ENCODE measurements at places on chromosomes 6 and 20. TPM values are rescaled to one million over a fixed set of nuclear protein-coding genes. Genes with fewer than 3 reads are reported as not detected.

DNA sequence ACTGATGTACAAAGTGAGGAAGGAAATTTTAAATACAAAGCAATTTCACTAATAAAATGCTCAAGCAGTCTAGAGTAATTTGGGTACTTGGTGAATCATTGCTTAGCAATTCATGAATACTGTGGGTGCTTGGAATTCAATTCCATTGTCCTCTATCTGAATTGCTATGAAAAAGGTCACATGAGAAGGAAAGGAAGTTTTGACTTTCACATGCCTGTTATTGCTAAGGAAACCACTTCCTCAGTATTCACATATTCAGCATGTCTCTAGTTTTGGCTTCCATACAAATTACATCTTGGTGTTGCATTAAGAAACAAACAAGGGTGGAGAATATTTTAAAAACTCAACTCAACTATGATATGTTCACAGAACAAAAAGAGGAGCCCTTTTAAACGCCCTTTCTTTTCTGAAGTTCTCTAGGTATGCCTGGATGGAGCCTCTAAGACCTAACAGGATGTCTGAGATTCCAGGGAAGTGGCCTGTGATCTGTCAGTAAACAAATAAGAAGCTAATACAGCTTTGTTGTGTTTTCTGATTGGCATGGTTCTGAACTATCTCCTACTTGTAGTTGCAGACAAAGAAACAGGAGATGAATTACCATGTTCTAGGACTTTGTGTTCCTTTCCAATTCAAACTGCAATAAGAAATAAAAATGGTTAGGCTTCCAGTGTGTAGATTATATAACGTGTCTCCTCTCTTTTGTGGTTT lies 190.4 kb downstream of the OGFRL1 start:
- no peak for DNase-seq

DNA sequence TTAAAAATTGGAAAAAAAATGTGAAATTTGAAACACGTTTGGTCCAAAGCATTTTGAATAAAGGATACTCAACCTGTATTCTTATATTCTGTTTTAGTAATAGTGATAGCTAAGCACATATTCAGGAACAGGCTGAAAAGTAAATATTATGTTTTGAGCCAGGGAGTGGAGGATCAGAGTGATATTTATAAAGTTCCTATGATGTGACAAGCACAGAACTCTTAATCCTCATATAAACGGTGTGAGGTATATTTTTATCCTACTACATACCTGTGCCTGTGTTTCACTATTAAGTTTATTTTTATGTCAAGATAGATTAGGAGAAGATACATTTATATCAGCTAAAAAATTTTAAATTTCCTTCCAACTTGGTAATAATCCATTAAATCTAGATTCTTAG lies 225.5 kb downstream of the EPHA7 start:
- DNase-seq: no peak

DNA sequence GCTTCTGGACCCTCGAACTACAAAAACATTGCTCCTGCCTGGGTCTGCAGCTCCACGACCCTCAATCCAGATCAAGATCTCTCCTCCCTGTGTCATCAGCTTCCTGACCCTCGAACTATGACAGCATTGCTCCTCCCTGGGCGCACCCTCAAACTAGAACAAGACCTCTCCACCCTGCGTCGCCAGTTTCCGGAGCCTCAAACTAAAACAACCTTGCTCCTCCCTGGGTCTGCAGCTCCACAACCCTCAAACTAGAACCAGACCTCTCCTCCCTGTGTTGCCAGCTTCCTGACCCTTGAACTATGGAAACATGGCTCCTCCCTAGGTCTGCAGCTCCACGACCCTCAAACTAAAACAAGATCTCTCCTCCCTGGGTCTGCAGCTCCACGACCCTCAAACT lies 339.7 kb upstream of the SULF2 start:
- no peak for DNase-seq

DNA sequence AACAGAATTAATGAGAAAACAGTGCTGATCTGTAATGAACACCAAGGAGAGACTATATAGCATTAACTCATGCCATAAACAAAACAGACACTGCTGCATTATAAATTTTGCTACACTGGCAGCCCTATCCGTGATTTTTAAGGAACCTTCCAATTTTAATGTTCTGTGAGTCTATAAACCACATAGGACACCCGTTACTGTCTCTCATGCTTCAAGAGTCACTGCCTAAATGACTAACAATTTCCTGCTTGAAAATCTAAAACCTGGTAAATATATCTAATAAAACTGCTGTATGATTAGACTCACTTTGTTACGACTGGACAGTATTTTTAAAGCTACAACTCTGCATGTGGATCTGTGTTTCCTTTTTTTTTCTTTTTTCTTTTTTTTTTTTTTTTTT lies 8.7 kb downstream of the CHD6 start:
- no peak for DNase-seq

DNA sequence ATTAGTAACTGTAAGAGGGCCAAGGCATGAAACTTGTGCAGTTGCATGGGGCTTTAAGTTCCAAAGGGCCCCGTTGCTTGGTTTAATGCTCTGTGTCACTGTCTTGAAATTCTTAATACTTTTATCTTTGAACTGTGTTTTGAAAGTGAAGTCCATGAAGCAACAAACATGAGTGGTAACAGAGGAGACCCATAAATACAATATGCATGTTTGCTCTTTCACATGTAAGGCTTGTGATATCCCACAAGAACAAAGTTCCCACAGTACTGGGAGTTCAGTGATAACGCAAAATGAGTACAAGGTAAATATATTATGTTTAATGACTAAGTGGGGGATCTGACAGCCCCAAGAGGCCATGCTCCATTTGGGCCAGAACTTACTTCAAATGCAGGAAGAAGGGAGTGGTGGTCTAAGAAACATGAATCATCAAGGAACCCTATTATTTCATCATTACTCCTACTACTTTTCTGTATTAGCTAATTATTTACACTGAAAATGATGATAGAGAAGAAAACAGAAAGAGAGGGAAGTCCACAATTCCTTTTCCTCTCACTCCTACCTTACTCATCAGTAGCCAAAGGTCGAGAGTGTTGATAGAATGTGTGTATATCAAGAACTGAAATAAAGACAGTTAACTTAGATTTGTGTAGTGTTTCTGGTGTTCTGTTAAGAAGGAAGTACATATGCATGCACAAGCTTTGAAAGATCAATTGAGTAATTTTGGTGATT lies 157.3 kb downstream of the PHF3 start:
- DNase-seq: no peak

DNA sequence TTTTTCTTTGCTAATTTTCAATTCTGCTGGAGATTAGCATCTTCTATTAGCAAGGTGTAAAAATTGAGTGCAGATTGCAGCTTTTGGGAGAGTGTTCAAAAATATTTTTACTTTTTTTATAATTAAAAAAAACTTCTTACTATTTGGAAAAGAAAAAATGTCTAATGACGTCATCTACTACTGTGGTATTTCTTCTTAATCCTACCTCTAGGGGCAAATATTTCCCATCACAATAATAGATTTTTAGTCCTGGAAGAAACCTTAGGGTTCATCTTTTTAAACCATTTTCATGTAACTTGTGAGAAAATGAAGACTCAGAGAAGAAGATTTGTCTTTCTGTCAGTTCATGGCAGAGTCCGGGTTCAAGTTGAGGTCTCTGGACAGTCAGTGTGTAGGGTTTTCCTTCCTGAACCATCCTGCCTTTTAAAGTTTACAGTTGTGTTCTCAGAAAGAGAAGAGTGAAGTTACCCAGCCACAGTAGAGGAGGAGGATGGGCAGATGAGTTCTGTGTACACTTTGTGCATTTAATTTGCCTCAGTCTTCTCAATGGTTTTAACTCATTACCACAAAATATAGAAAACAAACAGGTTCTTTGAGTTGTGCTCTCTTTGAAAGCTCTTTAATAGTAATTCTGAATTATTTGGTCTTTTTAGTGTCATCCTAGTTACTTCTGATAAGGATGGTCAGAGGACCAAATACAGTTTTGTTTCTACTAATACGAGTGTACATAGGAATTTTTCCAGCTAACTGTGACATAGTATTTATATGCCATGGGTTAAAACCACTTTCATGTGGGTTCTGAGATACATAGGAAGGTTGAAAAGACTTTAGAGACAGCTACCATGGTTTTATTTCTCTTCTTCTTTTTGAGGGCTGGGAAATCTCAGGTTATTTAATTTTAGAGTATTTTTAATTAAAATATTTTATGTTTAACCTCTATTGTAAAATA lies 184.7 kb downstream of the CDKAL1 start:
- DNase-seq: no peak

DNA sequence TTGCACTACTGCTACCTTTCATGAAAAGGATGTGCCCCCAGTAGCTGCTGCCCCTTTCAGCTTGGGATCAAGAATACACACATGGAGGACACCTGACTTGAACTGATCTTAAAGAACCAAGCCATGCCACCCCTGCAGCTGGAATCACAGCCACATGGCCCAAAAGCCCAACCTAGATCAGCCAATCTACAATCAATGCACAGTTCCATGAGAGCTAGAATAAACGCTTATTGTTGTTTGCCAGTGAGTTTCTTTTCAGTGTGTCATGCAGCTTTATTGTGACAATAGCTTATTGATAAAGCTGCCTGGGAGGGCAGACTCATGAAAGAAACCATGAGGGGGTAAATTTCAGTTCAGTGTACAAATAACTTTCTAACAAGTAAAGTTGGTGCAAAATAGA lies 397.7 kb downstream of the PTPRT start:
- DNase-seq: no peak

- no peak for DNase-seq
Measured at GRCh38 chr6:161198783-161199460, 74.9 kb downstream of the AGPAT4 start.

SUMO4 gene
- total RNA-seq: 9.0 TPM

SLC44A4 gene
- not detected for total RNA-seq

MUCL3 gene
- total RNA-seq: not detected

CFAP206 gene
- total RNA-seq: not detected

CHRNA4 gene
- total RNA-seq: not detected
